ENCODE measurements at places on chromosomes 7 and 10.

DNA sequence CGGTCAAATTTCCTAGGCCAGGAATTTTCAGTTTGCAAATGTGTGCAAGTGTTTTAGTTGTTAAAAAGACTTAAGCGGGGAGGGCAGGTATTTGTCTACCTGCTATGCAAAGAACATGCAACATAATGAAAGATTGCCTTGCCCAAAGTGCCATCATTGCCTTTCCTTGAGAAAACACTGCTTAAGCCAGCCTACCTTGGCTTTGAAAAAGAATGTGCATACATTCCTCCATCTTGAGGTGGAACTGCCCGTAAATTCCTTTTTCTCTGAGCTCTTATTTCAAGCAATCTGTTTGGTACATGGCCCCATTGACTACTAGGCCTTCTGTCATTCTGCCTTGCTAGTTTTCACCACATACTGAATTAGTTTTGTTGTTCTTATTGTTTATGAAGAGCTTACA lies 29.3 kb downstream of the BZW2 start:
- H3K27ac ChIP-seq: no peak overlapping the region
- DNase-seq: no peak
- no peak overlapping the region for H3K4me3 ChIP-seq
- no peaks in the 10 kb centered on the region for H3K4me1 ChIP-seq

DNA sequence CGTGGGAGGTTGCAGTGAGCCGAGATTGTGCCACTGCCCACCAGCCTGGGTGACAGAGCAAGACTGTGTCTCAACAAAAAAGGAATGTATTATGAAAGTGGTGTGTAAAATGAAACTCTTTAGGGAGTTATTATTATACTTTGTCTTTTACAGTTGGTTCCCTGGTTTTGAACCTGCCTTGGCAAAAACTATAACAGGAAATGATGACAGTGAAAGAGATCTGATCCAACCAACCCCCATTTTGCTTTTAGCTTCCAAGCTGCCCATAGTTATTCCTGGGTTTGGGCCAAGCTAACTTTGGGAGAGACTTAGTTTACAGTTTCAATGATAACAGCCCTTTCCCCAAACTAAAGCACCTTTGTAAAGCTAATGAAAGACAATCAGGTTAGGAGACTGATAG lies 34.1 kb upstream of the NMT2 start:
- peaks cover 12% of the 10 kb centered on the region for H3K4me1 ChIP-seq
- H3K27me3 ChIP-seq: no peaks in the 10 kb centered on the region

GRCh38 chr10:17171141-17171641 lies 30.3 kb downstream of the TRDMT1 start:
- peaks cover 6% of the 10 kb centered on the region for H3K4me1 ChIP-seq
- DNase-seq: no peak
- H3K36me3 ChIP-seq: no peaks in the 10 kb centered on the region
- H3K4me3 ChIP-seq: no peak overlapping the region

GRCh38 chr7:107284911-107285479 lies 116.2 kb downstream of the HBP1 start:
- H3K36me3 ChIP-seq: no peaks in the 10 kb centered on the region
- DNase-seq: no peak
- H3K4me3 ChIP-seq: no peak overlapping the region
- no peaks in the 10 kb centered on the region for H3K4me1 ChIP-seq
- H3K27ac ChIP-seq: no peak overlapping the region
- H3K27me3 ChIP-seq: no peaks in the 10 kb centered on the region

All from CD8-positive, alpha-beta memory T cell (primary cell).